ENCODE measurements at places on chromosomes 2 and 18.

GRCh38 chr2:149018981-149019380, 19.5 kb upstream of the LYPD6B start:
- DNase-seq: no peak

GRCh38 chr2:200736646-200737274, 75.0 kb upstream of the BZW1 start:
- no peak for DNase-seq

DNA sequence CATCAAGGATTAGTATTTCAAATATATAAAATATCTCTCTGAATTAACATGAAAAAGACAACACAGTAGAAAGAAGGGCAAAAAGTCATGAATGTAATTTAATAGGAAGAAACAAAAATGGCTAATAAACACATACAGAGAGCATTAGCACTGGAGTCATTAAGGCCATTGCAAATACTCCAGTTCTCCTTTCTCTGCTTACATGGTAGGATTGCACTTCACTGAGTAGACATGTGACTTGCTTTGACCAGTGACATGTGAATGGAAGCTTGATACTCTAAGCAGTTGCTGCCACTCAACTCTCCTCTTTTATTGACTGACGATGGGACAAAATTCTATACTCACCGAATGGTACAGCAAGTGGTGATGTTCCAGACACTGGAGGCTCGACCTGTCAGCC, 153.9 kb upstream of the LGALSL start:
- DNase-seq: no peak

DNA sequence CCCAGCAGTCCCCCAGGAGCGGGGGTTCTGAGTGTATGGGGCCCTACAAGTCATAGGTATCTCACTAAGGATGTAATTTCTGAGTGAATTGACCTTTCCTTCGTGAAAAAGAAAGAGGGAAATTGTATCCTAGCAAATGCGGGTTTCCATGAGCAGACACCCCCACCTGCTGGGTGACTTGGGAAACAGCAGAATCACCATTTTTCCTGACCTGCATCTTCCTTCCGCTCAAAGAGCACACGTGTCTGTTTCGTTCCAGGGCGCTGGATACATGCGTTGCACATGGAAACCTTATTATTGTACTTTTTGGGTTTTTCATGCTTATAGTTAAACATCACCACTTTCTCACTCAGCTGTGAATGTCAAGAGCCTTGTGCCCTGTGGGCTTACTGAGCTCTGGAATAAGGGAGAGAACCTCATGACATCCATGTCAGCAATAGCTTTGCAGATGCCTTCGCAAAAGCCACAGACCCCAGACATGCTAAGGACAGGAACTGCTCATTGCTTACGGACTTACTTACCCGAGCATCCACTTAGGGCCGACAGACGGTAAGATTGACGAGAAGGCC, 132.8 kb downstream of the TPO start:
- DNase-seq: peak; percentile 45

DNA sequence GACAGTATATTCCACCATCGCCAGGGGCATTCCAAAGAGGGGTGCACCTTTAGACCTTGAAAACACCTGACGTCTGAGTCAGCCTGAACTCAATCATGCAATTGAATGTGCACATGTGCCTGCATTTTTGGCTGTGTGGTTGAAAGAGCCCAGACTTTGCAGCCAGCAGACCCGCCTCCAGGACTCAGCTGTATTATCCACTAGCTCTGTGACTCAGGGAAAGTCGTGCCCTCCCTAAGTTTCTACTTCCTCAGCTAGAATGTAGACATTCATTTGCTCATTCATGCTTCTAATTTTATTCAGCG, 94.2 kb downstream of the LRRC30 start:
- no peak for DNase-seq

DNA sequence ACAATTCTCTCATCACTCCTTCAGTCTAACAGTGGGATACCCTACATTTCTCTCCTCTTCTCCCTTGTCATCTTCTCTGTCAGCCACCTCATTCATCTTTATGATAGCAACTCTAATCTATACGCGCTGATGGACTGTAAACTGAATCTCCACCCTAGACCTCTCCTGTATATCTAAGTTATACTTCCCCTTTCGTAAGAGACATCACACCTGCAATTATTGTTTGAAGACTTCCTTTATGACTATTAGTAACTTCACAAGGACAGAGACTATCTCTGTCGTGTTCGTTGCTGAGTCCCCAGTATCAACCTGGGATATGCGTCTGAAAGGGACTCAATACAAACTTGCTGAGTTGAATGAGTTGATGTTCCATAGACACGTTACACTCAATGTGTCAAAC, 263.2 kb downstream of the IRS1 start:
- no peak for DNase-seq

DNA sequence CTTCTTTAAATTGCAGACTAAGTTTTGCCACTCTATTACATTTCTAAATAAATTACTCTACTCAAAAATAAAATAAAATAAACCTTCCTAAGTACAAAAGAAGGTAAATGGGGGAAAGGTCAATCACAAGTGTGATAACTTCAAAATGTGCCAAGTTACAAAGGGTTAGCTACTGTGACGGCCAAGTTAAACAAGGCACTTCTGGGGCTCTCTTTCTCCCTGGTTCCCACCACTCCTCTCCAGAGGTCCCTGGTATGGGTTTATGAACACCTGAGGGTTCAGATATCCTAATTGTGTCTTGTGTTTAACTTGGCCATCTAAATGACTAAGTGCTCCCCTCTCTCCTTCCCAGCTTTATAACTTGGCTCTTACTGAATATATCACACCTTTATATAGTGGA, 5.4 kb downstream of the ZNF521 start:
- no peak for DNase-seq

DNA sequence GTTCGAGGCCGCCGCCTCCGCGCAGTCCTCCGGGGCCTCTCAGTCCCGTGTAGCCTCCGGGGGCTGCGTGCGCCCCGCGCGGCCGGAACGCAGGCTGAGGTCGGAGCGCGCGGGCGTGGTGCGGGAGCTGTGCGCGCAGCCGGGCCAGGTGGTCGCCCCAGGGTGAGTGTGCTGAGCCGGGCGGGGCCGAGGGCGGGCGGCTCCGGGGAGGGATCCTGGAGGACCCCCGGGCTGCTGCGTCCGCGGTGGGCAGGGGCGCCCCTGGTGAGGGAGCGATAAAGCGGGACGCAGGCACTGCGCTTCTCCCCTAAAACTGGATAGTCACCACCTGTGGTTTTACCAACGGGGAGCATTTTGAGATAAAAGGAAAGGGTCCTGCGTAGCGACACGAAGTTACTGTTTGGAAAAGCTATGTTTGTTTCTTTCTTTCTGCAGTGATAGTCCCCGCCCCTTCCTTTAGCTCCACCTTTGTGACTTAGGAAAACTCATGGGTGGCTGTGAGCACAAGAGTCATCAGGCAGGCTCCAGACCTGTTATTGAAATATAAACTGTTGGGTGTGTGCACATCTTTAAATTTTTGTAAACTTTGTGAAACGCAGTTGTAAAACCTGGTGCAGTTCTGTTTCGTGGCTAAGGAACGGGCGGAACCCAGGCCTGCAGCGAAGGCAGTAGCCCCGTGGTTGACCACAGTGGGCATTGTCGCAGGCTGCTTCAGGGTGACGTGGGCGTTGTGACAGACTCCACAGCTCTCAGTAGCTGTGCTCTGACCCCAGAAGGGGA, 687 bp downstream of the CTDP1 start:
- DNase-seq: no peak

- no peak for DNase-seq
Observed at GRCh38 chr2:54597153-54597848, 126.2 kb upstream of the EML6 start.

All from iPS DF 6.9 (cell line).